ENCODE measurements at places on chromosomes 11 and 22.

- DNase-seq: peak; percentile 70
Observed at GRCh38 chr11:88435415-88435814, 97.9 kb upstream of the CTSC start.

GRCh38 chr11:86040919-86041850, 27.7 kb downstream of the PICALM start:
- DNase-seq: no peak

DNA sequence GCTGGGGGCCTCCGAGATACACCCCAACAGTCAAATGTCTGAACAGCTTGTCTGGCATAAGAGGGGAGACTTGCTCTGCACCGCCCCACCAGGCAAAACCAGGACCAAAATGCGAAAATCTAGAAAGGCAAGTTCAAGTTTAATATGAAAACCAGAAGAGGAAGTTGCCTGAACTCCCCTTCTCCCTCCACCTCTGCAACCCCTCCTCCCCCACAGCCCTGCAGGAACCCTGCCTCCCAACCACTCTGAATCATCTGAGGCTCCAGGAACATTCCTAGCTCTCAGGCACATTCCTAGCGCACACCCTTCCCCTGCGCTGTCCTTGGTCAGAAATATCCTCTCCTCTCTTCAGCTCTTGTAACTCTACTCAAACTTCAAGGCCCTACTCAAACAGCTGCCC, 36.7 kb downstream of the ISX start:
- DNase-seq: peak; percentile 51

- no peak for DNase-seq
Observed at GRCh38 chr11:128519338-128519737, 68.0 kb downstream of the ETS1 start.

GRCh38 chr22:36197514-36198146, 4.0 kb downstream of the APOL4 start:
- DNase-seq: peak; percentile 32

- no peak for DNase-seq
Observed at GRCh38 chr11:13031349-13031748, 22.2 kb downstream of the RASSF10 start.

DNA sequence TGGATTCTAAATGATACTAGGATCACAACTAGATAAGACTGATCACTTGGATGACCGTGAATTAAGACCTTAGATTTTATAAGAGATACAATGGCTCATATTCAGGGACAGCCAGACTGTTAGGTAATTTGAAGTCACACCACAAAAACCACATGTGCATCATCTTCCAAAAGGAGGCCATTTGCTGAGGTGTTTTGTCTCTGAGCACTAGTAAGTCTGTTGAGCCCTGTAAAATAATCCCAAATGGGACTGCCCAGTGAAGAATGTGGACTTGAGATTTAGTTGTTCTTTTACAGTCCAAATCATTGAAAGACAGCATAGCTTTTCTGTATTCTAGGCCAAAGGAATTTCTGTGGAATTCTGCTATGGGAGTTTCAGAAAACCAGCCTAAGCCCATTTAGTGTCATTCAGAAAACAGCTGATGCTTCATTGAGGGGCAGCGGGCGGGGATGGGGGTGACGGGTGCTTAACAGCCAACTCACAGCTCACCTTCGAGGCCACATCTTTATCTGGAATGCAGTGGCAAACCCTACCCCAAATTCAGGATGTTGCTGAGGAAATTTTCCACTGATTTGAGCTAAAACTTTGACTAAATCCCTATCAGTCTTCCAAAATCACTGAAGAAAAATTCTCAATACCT, 80.1 kb upstream of the BIRC3 start:
- DNase-seq: no peak

GRCh38 chr11:47879259-47880158, 31.4 kb upstream of the NUP160 start:
- DNase-seq: no peak

- DNase-seq: peak; percentile 31
Observed at GRCh38 chr11:81497202-81497804, 1236.4 kb downstream of the FAM181B start.

DNA sequence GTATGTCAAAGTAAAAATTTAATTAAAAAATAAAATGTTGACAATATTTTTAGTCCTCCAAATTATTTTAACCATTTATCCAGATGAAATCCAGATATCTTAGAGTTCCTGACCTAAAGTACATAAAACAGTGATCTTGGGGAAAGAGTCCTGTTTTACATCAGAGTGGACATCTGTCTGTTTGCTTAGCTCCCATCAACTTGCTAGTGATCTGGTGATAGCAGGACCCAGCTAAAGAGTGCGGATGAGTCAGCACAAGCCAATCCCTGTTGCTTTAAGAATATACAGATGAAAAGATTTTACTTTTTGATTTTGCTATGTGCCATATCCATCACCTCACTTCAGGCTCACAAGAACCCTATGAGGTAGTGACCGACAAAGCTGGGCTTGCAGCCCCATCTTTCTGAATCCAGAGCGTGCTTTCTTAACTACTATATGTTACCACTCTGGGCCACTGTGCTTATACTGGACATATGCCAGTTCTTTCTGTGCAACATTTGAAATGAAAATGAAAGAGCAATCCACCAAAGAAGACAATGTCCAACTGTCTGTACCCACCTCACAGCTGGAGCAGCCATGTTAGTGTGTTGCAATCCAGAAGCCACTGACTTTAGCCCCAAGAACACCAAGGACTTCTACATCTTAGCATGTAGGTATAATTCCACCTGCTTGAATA, 167.6 kb upstream of the SESN3 start:
- DNase-seq: no peak

Measured in GM10248 (cell line).